ENCODE measurements at places on chromosomes 6 and 20.

GRCh38 chr6:17283074-17283473 is 1.9 kb downstream of the RBM24 start:
- no peak for DNase-seq

DNA sequence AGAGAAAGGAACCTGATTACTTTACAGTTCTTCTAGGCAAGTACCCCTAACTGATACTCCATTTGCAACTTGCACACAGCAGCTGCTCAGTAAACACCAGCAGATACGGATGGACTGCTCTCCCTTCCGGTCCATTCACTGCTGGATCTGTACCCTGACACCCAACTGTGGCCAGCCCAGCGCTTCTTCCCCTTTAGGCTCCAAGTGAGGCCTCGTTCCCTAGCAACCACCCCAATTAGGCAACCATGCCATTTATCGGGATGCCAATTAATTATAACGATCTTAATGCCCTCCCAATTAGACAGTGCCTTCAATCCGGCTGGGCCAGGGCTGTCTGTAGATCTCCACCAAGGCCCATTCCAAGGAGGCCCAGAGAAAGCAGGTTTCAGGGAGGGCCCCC is 3.2 kb downstream of the SULF2 start:
- DNase-seq, result no peak

DNA sequence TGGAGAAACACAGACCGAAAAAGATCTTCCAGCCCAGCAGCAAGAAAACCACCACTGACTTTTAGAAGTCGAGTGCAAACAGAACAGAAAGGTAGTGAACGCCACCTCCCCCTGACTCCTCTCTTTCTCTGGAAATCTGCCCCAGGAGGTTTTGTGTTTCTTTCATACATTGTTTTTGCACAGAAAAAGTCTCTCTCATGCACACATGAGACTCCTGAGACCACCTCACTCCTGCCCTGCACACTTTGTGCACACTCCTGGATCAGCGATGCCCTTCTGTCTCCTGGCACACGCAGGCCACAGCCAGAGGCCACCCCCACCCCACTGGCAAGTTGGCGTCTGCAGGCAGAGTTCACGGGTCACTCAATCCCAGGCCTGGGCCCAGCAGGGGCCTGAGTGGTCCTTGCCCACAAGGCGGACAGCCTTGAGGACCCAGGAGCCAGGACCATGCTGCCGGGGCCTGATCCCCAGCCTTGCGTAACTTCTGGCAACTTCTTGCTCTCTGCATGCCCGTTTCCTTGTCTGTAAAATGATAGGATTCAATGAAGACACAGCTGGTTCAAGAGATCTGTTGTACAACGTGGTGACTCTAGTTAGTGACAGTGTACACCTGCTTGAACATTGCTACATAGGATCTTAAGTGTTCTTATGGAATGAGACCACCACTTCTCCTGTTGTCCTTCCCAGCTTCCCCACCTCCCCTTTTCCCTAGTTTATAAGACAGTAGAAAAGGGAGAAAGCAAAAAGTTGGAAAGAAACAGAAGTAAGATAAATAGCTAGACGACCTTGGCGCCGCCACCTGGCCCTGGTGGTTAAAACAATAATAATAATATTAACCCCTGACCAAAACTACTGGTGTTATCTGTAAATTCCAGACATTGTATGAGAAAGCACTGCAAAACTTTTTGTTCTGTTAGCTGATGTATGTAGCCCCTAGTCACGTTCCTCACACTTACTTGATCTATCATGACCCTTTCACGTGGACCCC is 30.2 kb upstream of the CST7 start:
- DNase-seq, result no peak

DNA sequence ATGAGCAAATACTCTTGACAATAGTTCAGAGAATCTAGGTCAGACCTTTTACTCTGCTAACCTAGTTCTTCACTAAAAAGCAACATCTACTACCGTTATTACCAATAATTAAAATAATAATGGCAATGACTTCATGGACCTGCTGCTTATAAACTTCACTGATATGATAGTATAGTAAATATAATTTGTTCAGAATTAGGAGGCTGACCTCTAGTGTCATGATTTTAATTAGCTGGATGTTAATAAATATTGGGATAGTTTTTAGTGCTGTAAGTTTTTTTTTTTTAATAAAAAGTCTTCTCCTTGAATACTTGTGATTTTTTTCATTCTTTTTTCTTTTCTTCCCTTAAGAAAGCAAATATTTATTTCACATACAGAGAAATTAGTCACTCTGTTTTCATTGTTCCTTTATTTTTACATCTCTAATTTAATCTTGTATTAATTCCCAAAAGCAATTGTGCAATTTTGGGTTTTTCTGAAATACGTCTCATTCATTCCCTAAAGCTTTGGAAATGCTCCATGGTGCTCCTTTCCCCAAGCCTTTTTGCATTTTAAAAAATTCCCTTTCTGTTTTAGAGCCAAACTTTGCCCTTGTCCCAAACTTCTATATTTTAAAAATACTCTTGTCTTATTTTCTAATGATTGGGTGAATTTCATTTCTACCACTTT is 46.6 kb upstream of the UST start:
- no peak for DNase-seq

GRCh38 chr6:6524951-6525350 is 63.6 kb upstream of the LY86 start:
- DNase-seq, result no peak
